ENCODE measurements at places on chromosomes 5 and 9.

DNA sequence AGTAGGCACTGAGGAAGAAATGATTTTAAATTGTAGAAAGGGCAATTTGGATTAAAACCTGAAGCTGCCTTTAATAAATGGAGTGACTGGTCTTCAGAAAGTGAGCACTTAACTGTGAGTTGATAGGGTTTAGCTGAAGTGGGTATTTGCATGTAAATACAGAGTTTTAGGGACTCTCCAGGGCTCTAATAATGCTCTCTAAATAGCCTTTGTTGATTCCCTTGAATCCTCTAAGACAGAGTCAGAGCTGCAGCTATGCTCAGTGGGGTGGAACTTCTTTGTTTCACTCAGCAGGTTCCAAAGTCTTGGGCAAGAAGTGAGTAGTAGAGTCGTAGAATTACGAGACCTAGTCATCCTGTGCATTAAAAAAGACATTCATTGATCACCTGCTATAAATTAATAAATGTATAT is 21.4 kb downstream of the GLRA1 start:
- no peak for DNase-seq

GRCh38 chr5:64874753-64875152 is 106.0 kb downstream of the CWC27 start:
- no peak for DNase-seq

- no peak for DNase-seq
Observed at GRCh38 chr9:94980947-94981722, 254.6 kb downstream of the AOPEP start.

GRCh38 chr5:62572918-62573514 is 5.6 kb upstream of the LRRC70 start:
- DNase-seq, result no peak

DNA sequence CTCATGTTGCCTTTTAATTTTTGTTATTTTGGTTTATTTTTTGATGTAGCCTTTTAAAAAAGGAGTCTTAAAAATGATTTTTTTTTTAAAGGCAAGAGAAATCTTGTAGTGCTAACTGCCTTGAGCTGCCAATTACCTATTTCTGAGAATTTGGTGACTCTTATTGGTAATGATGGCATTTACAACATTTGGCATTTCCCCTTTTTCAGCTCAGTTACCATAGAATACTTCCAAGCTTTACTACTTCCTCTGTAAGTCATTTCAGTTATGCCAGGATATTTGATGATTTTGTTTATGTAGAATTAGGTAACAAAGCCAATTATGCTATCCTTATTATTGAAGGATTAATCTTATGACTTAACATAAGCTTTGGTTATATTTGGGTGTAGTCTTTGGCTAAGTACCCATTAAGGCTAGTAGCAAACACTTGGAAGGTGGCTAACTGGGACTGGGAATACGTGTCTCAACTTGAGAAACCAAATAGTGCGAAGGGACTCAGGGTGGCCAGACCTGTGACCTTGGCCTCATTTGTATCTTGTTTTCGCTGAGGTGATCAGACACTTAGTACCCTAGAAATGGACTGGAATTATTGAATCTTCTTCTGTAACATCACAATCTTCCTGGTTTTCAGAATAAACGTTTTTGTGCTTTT is 27.7 kb downstream of the CDC37L1 start:
- no peak for DNase-seq

DNA sequence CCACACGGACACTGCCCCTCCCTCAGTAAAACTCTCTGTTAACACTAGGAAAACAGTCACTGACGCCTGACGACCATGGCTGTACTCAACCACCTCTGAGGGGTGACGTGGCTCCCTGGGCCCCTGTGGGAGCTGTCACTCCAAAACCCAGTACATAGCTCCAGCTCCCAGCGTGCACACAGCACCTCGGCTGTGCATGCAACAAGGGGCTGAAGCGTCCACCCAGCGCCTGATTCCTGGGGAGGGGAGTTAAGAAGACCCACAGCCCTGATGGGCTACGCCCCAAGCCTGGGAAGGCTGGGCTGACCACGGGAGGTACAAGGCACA is 36.3 kb downstream of the SLC12A7 start:
- DNase-seq, result no peak

DNA sequence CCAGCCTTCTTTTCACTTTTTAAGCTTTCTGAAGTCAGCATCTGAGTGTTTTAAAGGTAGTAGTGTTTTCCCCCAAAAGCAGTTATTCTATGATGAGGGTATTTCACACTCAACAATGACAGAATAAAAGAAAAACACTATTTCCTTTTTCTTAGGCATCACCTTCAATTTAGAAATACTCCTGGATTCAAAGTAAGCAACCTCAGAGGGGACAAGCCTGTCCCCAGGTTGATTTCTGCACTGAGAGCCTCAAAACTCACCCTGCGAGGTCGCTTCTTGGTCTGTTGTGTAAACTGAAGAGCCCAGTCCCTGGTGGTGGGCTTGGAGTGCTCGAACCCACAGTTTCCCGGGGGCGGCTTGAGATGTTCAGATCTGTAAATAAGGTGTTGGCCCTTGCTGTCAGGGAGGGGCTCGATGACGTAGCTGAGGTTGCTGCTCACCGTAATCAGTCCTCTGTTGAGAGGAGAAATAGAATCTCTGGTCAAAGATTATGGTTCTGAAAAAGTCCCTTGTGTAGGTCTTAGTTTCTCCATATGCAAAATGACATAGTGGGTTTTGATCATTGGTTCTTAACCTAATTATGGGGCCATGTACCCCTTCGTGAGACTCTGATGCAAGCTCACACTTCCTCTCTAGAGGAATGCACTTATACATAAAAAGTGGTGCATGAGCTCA is 55.9 kb downstream of the ADAM19 start:
- DNase-seq, result no peak

DNA sequence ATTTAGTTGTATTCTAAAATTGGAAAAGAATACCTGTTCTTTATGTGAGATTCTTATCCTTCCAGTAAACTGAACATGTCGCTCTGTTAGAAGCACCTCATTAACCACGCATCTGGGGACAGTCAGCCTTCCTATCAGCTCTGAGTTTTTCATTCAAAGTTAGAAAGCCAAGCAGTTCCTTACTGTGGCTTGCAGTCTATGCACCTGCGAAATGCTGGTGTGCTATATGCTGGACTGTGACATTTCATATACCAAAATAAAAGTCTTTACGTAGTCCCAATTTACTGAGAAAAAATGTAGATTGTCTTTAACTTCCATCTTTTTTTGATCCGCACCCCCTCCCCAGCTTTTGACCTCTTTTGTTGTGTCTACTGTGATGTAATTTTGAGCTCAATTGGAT is 4.3 kb downstream of the ANP32B start:
- DNase-seq, result no peak

- DNase-seq, result no peak
Observed at GRCh38 chr5:132491368-132492364, 1.1 kb upstream of the IRF1 start.

GRCh38 chr9:124793015-124793541 is 16.1 kb downstream of the OLFML2A start:
- no peak for DNase-seq

GRCh38 chr5:72988769-72989168 is 32.9 kb downstream of the FCHO2 start:
- DNase-seq, result no peak

DNA sequence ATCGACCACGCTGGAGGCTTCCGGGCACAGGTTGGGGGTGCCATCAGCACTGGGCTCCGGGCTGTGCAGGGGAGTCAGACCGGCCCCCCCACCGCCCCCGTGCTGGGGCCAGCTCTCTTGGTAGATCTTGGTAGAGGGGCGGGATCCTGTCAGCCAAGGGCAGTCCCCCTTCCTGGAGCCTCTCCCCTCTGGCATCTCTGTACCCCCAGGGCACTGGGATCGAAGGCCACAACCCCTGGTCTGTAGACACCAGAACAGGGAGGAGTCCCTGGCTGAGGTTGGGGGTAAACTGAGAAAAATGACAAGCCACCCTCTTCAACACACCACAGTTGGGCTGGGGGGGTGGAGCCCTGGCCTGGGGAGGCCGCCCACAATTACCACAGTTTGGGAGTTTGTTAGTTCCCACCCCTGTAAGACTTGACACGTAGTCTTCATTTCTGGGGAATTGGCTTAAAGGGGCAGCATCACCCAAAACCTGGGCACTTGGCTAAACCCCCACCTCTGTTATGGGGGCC is 882 bp downstream of the CERCAM start:
- no peak for DNase-seq

- DNase-seq, result no peak
Observed at GRCh38 chr5:124649491-124650146, 96.8 kb downstream of the ZNF608 start.

- DNase-seq, result no peak
Observed at GRCh38 chr9:118751848-118752223, 617.4 kb downstream of the BRINP1 start.

DNA sequence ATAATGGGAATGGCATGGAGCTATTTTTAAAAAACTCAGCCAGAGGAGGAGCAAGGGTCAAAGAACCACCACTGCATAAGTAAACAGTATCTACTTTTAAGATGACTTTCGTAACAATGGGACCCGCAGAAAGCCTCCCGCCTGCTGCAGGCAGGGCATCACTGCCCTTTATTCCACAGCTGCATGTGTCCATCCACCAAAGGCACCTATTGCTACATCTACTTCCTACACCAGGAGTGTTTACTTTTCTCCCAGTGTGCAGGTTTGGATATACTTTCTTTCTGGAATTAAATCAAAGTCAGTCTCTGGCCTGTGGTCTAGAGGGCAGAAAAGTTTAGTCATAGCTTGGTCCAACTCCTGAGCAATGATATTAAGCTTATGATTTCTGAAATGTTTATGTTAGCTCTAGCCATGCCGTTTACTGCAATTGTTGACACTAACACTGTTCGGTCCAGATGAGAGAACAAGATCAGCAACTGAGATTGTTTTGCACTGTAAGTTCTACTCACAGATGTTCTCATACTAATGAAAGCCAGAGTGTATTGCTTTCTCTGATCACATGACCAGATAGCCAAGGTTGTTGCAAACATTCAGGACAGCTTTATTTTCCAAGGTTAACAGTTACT is 391.5 kb downstream of the FGF10 start:
- DNase-seq, result no peak

Data from keratinocyte (primary cell).